ENCODE measurements at places on chromosomes 3 and 15.

DNA sequence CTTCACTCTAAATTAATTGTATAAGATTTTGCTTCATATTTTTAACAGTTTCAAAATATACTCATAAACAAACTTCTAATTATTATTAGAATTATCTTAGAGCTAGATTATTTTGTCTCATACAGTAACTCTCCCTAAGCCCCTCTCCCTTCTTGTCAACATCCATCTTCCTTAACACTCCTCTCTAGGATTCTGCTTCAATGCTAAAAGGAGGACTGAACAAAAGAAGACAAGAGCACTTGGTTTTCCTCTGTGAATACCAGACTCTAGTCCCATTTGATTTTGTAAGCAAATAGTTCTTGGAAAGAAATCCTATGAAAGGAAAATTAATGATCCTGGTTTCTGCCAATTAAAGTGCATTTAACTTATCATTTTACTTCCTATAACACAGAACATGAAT lies 91.8 kb downstream of the KCNMB2 start:
- no peak for DNase-seq

- peak; percentile 99 for DNase-seq
These were observed 108.9 kb downstream of the DUT start for GRCh38 chr15:48440084-48440483.

DNA sequence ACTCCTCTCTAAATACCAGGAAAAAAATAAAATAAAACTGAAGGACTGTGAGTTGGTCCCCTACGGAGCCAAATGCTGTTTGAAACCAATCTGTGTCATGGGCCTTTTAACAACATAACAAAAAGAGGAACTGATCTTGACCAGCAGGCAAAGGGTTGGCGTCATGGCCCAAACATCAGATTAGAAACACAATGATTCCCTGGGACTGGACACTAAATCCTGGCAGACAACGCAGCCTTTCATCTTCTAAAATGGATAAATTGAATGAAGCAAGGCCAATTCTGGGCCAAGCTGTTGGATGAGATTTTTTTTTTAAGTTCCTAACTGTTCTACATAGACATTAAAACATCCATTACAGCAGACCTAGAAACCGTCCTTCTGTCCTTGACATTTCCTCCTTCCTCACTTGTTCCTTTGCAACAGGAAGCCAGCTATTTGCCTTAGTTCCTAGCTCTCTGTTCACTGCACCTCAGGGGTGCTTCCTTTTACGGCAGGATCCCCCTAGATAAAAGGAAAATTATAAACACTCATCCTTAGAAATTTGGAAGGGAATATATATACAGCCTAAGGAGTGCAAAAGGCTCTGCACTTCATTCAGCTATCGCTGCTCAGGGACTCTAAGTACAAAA lies 21.6 kb upstream of the TAFA4 start:
- no peak for DNase-seq

GRCh38 chr15:86591994-86592735 lies 512.5 kb downstream of the AGBL1 start:
- no peak for DNase-seq

GRCh38 chr3:194076475-194076874 lies 59.5 kb upstream of the HES1 start:
- DNase-seq: no peak

- no peak for DNase-seq
These were observed 307.7 kb downstream of the IL5RA start for GRCh38 chr3:2802429-2802828.

- no peak for DNase-seq
These were observed 37.7 kb downstream of the NCK1 start for GRCh38 chr3:136899622-136900158.

DNA sequence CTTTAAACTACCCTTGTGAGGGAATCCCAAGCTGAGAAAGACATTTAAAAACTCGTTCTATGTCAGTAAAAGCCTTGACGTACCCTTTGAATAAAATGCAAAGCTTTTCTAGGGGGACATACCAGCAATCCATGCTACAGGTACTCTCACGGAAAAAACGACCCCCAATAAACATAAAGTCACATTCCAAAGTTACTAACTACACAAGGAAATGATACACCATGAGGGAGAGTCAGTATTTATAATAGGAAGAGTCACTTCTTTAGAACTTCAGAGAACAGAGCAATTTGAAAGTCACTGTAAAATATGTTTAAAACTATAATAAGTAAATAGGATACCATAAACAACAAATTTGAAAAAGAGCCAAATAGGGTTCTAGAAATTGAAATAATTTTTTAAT lies 63.2 kb downstream of the CFAP20DC start:
- DNase-seq: no peak

DNA sequence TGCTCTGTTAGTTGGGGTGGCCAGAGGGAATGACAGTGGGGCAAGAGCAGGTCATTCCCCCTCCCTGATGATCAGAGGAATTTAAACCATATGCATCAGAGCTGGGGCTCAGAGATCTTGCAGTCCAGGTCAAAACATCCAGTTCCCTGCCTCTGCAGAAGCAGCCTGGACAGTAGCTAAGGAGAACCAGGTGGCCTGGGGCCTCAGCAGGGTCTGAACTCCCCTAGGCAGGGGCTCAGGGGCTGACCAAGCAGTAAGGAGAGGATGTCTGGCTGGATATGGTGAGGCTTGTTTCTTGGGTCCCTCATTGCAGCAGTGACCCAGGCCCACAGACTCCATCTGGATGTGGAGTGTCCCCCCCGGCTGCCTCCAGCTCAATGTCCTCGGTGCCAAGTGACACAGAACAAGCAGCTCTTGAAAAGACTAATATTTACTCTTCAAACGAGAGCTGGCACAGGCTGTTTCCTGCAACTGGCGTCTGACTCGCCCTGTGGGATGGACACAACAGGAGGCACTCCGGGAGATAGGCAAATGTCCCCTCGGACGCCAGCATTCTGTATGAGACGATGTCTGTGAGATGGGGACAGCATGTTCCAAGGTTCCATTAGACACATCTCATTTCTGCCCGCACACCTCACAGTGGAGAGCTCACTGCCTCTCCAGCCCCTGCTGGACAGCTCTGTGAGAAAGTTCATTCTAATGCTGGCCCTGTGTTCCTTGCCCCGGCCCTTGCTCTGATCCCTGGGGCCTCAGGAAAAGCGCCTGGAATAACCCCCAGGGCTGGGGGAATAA lies 37.1 kb downstream of the SEC22C start:
- DNase-seq: no peak

GRCh38 chr3:184745526-184745925 lies 33.7 kb upstream of the MAGEF1 start:
- no peak for DNase-seq

DNA sequence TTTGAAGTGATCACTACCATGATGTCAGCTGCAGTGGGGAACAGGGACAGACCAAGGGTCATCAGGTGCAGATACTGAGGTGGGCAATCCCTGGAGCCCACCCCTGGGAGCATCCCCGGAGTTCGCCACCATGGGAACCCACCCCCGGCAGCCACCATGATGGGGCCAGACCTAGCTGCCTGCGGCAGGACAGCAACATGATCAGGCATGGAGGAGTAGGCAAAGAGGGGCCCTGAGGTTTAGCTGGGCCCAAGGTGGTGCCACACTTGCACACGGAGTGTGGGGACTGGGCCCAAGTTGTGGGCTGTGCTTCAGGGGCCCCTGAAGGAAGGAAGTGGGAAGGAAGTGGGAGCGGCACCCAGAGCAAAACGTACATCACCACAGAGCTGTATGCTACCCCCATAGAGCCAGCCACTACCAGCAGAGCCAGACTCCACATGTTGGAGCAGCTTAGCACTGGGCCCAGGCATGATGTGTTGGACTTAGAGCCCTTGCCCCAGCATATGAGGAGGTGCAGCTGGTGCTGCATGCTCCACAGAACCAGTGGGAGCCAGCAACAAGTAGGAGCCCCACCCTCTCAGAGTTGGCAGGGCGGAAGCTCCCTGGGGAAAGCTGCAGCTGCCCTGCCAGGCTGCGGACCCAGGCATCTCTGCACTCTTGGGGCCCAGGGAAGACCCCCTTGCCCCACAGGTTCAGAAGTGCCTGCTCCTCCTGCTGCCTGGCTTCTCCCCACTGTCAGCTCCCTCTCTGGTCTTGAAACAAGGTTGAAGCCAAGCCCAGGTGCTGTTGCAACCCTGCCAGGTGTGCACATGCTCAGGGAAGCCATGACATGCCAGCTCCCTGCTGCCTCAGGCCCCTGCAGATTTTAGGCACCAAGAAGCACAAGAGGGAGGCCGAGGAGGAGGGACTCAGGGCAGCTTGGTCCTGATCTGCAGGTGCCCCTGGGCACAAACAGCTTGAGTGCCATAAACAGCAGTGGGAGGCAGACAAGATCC lies 515.3 kb downstream of the ZBBX start:
- DNase-seq: no peak

DNA sequence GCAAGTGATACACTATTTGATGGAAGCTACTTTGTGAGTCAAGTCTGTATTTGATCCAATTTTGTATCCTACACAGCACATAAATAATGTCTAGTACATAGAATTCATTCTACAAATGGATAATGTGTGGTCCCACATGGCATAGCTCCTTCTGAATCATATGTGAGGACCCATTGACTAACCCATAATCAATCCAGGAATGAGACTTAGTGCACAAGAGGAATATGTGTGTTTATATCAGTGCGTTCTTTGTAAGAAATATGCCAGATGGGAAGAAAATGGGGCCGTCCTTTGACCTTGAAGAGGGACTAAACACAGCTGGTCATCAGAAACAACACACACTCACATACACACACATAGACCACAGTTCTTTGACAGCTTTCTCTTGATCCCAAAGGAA lies 282.7 kb upstream of the SEMA6D start:
- DNase-seq: no peak

DNA sequence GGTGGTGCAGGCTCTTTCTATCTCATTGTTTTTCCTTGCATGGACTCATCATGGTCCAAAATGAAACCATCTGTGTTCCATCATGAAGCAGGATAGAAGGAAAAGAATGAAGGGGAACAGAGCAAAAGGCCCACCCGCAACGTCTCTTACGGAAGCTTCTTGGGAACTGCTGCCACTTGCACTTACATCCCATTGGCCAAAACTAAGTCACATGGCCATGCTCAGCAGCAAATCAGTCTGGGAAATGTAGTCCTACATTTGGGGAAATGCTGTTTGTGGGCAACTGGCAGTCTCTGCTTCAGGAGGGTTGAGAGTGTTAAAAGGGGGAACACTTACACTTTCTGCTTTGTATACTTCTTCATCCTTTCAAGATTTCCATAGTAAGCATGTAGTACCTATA lies 191.6 kb downstream of the SV2B start:
- peak; percentile 13 for DNase-seq

DNA sequence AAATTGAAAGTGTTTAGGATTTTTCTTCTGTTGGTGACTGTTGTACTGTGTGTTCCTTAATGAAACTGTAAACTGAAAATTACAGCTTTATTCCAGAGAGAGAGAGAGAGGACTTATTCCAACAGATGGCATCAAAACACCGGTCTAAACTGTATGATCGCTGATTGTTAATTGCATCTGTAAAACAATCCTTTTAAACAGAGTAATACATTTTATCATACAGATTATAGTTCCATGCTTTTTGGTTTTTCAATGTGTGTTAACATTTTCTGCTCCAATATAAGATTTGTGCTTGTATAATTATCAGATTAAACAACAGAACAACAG lies 289.7 kb upstream of the DNAJC19 start:
- DNase-seq: no peak

- peak; percentile 33 for DNase-seq
These were observed 777 bp downstream of the LOXL1 start for GRCh38 chr15:73927003-73927475.

DNA sequence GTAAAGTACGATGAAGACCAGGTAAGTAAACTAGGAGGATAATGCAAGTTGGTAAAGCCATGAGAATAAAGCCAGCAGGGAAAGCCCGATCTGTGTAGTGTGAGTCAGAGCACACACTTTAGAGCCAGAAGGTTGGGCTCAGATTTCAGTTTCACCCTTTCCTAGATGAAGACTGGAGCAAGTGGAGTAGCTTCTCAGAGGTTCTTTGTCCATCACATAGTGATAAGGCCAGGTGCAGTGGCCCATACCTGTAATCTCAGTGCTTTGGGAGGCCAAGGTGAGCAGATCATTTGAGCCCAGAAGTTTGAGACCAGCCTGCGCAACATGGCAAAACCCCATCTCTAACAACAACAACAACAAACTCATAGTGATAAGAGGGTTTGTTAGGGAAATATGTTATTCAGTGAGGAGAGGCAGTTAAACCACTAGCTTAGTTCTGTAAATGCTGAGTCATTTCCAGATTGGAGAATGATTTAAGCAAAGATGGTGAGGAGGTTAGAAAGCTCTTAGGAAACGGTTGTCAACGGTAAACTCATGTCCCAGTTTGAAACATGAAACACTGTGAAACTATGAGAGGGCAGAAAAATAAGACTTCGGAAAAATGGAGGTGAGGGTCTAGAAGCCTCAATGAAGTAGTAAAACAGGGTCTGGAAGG lies 39.0 kb downstream of the IL12A start:
- DNase-seq: peak; percentile 58

- no peak for DNase-seq
These were observed 142.5 kb downstream of the XXYLT1 start for GRCh38 chr3:195128255-195129071.

DNA sequence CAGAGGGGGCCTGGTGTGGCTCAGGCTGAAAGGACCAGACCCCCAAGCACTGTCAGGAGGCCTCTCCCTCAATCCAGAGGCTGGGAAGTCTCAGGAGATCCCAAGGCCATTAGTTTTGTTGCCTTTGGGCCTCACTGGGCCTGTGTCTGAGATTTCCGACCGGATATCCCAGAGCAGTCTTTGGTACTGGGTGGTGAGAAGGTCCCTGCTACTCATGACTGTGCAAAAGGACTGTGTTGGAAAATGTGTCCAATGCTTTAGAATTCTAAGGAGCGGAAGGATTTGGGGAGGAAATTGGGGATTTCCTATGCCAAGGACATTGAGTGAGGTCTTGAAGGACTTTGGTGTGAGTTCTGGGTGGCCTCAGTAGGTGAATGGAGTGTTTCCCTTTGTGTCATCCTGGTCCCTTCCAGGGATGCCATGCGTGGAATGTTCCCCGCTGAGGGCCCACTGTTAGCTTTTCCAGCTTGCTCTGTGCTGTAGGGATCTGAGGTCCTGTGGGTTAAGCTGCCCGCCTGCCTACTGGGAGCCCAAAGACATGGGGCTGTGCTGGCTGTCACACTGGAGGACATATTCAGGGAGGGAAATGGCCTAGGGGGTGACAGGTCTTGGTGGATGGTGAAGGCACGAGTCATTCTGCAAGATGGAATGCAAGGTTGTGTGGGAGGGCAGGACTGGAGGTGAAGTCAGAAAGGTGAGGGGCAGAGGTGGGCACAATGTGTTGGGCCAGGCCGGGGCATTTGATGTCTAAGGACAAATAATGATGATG lies 16.4 kb downstream of the SMAD6 start:
- DNase-seq: no peak

GRCh38 chr3:46642971-46643370 lies 30.6 kb downstream of the FAM240A start:
- DNase-seq: no peak
